ENCODE measurements at places on chromosomes 12 and 14.

DNA sequence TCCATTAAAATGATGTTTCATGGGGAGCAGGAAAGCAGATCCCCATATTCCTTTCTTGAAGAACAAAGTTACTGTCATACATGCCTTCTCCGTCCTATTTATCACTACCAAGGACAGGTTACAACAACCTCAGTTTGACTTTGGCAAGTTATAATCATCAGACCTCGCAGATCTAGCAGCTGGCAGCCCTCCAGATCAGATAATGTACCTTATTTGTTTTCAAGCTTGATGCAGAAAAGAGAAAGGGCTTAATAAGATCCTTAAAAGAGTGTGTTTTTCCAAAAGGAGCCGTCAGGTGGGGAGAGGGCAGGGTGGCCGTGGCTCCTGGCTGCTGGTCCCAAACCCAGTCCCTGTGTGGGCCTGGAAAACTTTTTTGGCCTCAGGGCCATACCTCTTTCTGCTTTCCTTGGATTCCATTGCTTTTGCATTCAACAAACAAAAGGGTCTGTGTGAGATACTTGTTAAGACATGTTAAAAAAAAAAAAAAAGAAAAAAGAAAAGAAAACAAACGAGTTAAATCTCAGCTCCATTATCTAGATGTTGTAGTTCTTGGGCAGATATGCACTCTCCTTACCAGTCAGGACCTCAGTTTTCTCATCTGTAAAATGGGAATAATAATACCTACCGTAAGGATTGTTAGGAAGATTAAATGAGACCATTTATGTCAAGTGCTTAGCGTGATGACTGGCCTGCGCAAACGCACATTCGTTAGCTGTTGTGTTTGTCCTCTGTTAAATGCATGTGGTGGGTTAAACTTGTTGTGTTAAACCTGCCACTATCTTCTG lies 64.6 kb downstream of the B4GALNT3 start:
- no peak for DNase-seq

DNA sequence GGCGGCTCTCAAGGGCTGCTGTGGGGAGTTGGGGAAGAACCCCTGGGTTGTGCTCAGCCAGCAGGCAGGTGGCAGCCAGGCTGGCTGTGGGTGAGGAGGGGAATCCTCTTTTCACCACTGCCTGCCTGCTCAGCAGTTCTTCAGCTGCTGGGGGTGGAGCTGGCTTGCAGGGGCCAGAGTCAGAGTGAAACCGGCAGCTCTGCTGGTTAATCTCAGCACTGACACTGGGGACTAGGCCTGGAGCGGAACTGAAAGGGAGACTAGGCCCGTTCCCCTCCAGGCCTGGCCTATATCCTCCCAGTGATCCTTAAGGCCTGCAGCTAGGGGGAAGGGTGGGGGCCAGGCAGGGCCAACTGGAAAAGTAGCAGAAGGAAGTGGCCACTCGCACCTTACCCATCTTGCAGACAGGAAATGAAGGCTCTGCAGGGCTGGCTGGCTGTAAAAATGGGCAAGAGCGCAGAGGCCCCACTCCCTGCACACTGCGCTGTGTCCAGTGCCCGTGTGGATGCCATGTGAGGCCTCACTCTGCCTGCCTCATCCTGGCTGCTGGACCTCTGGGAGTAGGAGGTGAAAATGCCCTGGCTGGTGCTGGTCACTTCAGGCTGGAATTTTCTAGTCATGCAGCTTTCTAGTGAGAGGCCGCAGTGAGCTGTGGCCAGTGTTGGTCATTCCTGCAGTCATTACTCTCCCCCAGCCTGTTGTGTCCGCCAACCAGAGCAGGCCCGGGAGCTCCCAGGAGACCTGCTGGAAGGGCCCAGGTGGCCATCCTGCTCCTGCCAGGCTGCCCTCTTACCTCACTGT lies 39.4 kb downstream of the SH2B3 start:
- DNase-seq, result peak; percentile 53

GRCh38 chr14:104878582-104878981 lies 13.5 kb downstream of the CEP170B start:
- no peak for DNase-seq

DNA sequence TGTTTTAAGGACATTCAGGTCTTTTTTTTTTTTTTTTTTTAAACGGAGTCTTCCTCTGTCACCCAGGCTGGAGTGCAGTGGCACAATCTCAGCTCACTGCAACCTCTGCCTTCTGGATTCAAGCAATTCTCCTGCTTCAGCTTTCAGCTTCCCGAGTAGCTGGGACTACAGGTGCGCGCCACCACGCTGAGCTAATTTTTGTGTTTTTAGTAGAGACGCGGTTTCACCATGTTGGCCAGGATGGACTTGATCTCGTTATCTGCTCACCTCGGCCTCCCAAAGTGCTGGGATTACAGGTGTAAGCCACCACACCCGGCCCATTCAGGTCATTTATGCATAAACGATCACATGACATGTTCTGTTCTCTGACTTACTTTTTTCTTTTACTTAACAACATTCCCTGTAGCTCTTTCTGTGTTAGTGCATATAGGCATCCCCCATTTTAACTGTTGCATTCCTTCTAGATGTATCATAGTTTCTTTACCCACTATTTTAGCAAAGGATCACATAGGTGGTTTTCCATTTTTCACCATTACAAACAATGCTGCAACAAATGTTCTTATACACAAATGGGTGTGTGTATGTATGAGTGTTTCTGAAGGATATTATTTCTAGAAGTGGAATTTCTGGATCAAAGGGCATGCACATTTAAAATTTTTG lies 74.2 kb downstream of the ARF6 start:
- no peak for DNase-seq

- DNase-seq, result no peak
These were observed 43.6 kb downstream of the ETV6 start for GRCh38 chr12:11693067-11693466.

- no peak for DNase-seq
These were observed 253.7 kb downstream of the SNAPC1 start for GRCh38 chr14:62015945-62016344.

DNA sequence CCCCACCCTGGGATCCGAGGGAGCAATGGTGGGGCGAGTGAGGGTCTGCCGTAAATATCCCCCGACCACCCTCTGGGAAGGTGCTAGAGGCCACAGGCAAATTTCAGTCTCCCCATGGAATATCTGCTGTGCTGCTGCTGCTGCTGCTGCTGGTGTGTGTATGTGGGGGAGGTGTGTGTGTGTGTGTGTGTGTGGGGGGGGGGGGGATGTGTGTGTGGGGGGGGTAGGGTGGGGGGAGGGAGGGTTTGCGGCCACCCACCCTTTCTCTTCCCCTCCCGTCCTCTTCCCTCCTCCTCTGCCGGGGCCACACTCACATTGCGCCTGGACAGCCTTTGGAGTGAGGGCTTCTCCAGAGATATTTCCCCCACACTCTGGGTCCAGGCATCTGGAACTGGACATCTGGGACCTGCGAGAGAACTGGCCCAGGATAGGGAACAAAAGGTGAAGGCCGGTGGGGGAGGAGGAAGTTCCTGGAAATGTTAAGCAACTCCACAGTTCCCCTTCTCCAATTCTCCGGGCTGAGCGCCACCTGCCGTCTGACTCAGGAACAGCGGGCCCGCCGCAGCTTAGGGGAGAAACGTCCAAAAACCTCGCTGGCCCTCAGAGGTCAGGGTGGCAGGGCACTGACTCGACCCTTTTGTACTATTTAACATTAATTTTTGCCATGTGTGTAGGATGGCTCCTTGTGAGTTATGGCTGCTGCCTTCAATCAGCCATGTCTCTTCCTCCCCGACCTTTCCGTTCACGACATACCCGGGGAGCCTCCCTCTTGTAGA lies at the start of gene C1RL:
TSS of gene C1RL (minus strand) at position 419 of the 776 bp plus-strand sequence. CDS start at position 385, 34 bp downstream.
- DNase-seq, result peak; percentile 39

GRCh38 chr14:28765169-28765830 lies 1.3 kb upstream of the FOXG1 start:
- DNase-seq, result no peak

GRCh38 chr14:74961238-74961911 lies 6.0 kb upstream of the PGF start:
- DNase-seq, result no peak

GRCh38 chr12:70543444-70543843 lies 93.8 kb downstream of the PTPRB start:
- no peak for DNase-seq

DNA sequence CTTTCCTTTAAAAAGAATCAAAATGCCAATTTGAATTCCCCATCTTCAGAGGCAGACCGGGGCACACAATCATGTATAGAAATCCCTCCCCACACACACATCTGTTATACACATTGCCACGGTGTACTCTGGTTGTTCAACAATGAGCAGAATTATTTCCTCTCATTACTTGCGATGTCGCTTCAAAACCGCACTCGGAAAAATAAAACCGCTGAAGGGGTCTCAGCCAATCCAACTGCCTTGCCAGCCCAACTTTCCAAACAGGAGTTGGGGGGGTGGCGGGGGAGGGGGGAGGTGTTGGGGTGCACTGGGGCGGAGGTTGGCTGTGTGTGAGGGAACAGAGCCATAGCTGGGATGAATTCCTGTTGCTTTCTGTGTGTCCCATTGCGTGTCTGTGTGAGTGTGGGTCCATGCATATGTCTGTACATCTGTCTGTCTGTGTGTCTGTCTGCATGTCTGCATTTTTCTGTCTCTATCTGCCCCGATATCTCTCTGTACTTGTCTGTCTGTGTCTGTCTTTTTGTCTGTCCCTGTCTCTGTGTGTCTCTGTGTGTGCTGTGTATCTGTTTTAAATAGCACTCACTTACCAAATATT lies 163.6 kb upstream of the TBX3 start:
- DNase-seq, result no peak
